ENCODE measurements at places on chromosomes 2 and 18. TPM values are rescaled to one million over a fixed set of nuclear protein-coding genes. Genes with fewer than 3 reads are reported as not detected.

DNA sequence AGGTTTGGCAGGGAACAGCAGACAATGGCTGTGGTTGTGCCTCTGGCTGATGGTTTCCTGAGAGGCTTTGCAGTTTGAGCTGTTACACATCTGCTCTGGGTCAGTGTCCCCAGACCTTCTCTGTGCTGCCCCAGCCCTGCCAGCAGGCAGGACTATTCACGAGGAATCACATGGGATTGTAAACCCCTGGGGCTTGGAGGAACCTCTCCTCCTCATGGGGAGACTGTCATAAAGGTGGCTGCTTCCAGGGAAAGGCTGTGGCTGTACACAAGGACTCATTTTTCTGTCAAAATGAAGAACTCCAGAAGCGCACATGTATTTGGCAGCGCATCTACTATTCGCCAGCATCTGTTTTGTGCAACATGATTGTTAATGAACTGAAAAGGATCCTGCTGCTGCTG, 142.6 kb upstream of the CYP1B1 start:
- no peak for DNase-seq

The CREG2 gene
- total RNA-seq = not detected

GRCh38 chr2:101692766-101693165, 4.7 kb upstream of the MAP4K4 start:
- DNase-seq = no peak

DNA sequence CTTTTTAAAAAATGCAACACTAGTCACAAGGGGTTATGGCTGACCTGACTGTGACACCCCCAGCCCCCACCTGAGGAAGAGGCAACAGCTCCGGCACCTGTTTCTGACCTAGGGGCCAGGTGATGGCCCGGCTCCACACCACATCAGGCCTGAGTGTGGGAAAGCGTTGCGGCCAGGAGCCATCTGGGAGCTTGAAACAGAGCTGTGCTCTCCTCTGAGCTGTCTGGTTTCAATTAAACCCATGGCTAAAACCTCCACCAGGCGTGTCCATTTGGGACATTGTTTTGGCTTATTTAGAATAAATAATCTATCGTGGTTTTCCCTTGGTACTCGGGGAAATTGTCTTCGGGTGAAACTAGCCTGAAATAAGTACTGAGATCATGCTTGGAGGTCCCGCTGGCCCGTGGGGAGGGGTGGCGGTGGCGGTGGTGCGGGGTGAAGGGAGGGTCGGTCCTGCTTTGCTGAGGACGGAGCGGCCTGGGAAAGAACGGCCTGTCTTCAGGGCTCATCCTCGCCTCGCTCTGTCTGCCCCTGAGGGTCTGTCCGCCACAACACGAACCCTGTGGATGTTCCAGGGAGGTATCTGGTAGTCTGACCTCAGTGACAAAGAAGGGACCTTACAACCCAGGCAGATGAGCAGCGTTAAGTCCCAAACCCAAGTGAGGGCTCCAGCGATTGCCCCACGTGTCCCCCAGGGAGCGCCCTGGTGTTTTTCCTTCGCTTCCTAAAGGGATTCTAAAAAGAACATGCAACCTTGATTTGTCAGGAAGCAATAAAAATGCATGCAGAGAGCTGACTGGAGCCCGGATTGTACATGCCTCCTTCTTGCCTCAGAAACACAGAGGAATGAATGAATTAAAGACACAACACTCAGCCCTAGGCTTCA, 58.7 kb downstream of the IL1RL2 start:
- DNase-seq = no peak

Data from prostate gland (tissue), 2 donors.